ENCODE measurements at places on chromosomes 5 and 9.

DNA sequence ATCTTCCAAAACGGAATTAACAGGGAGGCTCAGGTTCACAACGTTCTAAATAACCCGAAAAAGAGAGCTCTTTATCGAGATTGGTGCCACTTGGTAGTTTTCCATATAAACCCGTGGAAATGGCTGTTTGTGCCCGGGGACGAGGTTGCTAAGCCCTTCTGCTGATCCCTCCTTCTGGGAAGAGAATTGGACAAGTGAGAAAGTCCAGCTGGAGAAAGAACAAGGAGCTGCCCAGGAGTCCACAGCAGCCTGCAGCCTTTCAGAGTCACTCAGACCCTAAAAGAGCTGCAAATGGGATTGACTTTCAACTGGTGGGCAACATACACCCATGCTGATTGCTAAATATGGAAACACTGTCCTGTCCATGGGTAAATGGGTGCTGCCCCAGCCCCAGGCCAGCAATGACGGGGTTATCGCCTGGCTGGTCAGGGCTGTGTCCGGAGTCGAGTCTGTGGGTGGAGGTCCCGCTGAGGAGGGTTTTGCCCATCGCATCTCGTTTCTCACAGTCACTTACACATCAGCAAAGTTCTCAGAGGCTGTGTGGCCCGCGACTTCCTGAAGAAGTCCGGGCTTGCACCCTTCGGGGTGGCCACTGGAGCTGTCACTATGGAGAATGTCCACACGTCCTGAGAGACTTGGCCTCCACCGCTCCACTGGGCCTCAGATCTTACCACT lies 40.7 kb upstream of the HSD17B3 start:
- DNase-seq = no peak

DNA sequence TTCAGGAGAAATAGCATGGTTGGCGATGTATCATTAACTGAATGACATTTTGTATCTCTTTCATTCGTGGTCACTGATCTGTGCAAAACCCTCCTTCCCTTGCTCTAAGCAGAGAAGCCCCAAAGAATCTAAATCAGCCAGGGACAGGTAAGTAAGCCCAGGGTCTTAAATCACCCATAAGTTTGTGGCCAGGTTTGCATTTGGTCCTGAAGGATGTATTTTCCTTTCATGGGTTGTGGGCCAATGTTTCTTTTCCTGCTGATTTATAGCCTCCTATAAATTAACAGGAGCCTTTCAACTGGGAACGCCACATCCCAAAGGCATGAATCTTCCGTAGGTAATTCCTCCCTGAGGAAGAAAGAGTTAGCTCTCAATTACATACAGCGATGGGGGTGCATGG lies 217.5 kb upstream of the TNC start:
- DNase-seq = no peak

- DNase-seq = no peak
Observed at GRCh38 chr5:66238435-66238834, 94.3 kb downstream of the SREK1 start.

DNA sequence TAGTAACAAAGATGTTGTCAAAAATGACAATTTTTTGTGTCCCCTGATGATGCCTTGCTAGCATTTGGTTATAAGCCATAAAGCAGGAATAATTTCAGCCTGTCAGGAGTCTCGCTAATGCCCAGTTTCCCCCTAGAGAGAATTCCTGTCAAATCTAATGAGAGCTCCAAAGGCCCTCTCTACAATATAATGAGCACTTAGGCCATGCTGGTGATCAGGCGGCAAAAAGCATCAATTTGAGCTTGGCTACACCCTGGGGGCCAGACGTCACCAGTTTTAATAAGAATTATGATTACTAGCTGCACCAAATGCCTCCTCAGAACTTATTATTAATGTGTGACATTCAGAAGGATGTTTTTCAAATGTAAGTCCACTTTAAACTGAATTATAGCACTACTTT lies 6.1 kb downstream of the TLE1 start:
- DNase-seq = no peak

- DNase-seq = peak; percentile 5
Observed at GRCh38 chr5:78899922-78900362, 85.2 kb downstream of the ARSB start.

GRCh38 chr9:16884373-16884772 lies 13.9 kb upstream of the BNC2 start:
- DNase-seq = no peak

GRCh38 chr5:10306114-10306513 lies 1.6 kb downstream of the CMBL start:
- no peak for DNase-seq

DNA sequence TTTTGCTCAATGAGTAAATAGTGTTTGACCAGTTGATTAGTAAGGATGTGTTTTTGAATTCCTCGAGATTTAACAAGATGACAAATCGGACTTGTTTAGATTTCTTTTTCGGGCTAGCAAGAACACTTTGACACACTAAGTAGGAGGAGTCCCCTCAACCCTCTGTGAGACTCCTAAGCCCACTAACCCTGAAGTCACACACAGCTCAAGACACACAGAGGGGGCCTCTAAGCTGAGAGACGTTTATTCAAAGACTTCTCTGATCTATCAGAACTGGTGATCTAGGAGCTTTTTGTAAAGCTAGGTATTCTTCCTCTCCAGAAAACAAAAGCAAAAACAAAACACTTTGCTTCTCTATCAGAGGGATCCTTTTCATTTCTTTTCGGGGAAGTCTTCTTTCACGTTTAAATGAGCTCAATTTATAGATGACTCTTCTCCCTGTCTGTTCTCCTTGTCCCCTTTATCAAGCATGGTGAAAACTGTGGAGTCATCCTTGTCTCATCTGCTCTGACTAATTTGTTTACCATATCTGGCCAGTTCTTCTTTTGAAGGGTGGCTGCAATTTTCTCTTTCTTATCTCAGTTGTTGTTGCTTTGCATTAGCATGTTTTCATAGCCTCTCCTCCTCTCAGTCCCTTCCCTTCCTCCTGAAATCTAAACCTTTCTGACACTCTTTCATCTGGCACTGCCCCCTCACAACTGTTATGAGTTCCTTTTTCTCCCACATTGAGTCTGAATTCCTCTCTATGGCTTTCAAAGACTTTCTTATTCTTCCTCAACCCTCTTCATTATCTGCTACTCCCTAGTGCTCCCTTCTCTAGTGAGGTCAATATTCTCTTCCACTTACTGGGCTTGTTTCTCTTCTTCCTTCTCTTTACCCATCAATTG lies 68.5 kb upstream of the RAI14 start:
- DNase-seq = no peak

DNA sequence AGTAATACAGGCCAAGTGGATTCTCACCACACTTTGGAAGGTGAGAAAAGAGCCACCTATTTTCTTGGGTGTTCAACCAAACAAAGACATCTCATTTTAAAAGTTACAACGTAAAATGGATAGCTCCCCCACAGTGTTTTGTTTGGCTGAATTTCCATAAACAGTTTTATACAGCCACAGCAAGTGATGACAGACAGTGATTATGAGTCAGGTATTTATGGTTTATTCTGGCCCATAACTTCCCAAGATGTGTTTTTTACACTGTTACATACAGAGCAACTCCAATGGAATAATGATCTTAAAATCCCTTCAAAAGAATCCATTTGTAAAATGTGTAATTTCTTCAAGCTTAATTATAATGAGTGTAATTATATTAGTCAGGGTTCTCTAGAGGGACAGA lies 421.3 kb downstream of the TLE1 start:
- no peak for DNase-seq

GRCh38 chr5:173493846-173494245 lies 122.6 kb downstream of the BOD1 start:
- DNase-seq = no peak

GRCh38 chr5:83034036-83034435 lies 43.2 kb downstream of the TMEM167A start:
- DNase-seq = no peak

DNA sequence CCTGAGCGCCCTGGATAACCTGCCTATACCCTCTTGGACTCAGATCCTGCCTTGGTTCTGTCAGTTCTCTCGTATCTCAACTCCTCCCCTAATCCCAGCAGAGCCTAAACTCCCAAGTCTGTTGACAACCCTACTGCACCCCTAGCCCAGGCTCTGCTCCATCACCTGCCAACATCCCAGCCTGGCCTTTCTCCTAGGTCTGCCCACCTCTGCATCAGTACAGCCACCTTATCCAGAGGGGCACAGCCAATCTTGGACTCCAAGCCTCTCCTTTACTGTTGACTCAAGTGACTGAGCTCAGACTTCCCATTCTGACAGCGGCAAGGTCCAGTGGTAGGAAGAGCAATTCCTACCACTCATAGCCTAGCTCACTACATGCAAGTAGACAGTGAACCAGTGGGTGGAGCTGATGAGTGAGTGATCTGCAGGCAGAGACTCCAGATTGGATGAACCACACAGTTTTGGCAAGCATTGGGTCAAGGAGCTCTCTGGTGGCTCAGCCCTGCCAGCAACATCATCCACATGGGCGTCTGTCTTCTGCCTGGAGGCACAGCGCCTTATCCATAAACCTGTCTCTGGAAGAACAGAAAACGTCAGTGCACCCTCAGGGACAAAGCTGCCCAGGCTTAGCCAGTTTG lies 26.5 kb downstream of the TRMO start:
- DNase-seq = no peak

DNA sequence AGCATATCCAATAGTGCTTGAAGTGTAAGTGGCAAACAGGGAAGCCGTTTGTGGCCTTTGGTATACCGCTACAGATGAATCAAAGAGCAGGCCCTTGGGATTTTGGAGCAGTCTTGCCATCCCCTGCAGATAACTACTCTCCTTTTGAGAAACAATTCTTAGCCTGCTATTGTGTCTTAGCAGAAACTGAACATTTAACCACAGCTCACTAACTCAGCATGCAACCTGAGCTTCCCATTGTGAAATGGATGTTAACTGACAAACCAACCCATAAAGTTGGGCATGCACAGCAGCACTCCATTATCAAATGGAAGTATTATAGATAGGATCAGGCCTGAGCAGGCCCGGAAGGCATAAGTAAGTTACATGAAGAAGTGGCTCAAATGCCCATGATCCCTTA lies 315.3 kb upstream of the PTGER4 start:
- DNase-seq = no peak

GRCh38 chr5:152335461-152335860 lies 69.6 kb downstream of the NMUR2 start:
- DNase-seq = no peak

DNA sequence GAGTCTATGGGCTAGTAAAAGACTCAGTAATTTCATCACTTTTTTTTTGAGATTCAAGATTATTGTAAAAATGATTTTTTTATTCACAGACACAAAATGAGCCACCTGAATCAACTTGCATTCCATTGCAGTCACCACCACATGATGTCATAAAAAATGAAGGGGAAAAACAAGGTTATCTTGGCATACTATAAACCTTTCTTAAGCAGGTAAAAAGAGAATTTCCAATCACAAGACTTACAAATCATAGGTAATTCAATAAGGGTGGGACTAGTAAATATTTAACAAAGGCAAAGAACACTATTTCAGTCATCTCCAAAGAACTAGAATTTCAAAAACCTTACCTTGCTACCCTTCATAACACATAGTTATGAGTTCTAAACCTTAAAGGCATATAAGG lies 30.7 kb downstream of the TRPM6 start:
- DNase-seq = no peak

DNA sequence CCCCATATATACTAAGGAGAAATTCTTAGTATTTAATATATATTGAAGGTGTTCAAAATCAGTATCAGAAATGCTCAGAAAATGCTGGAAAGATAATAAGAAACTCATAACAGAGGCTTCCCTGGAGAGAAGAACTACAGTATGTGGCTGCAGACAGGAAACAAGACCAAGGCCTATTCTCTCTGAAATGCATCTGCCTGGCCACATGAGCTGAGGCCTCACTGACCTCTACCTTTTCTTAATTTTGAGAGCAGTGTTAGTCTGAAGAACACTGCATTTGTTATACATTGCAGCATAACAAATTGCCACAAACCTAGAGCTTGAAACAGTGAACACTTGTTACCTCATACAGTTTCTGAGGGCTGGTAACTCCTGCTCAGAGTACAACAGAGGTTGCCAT lies 133.4 kb upstream of the SPEF2 start:
- DNase-seq = no peak

- no peak for DNase-seq
Observed at GRCh38 chr5:120610145-120610544, 146.0 kb downstream of the PRR16 start.

- no peak for DNase-seq
Observed at GRCh38 chr5:138711087-138711486, 42.1 kb upstream of the CTNNA1 start.

DNA sequence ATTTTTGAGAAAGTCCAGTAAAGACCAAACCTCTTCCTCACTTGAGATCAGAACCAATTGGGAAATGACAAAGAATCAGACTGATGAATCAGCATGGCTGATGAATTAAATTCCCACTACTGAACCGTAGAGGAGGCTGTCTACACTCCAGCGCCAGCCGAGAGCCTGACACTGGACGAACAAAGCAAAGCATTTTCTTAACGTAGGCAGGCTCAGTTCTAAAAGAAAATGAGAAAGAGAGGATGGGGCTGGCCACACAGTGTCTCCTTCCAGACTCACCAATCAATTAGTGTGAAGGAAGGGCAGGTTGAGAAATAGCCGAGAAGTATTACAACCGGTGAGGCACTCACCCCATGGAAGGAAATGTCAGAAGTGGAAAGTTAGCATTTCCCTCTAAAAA lies 49.4 kb downstream of the ITGA1 start:
- no peak for DNase-seq

DNA sequence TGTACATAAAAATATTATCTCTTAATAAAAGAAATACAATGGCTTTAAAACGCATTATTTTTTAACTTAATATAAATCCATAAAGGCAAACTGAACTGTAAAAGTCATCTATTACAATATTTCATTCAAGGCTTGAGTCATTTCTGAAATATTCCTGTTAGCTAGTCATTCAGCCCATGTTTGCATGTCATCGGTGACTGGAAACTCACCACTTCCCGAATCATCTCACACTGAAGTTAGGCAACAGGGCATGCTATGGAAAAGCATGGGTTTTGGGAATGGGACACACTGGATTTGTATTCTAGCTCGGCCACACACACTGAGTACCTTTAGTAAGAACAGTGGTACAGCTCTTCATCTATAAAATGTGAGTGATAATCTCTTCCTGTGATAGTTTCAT lies 691.1 kb upstream of the C9orf72 start:
- DNase-seq = no peak

DNA sequence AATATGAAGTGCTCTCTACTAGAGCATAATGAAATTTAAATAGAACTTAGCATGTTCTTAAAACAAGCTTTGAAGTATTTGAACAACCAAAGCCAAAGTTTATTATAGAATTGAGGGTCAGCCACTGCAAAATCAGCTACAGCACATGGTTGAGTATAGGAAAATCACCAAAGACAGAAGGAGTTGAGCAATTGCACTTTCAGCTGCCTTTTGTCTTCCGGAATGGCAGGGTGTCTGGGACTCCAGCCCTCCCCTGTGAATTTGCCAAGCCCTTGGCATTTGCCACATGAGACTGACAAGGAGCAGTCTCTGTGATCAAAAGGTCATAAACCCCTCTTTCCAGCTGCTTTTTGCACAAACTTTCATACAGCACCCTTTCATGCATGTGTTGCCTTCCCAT lies 8.5 kb upstream of the LURAP1L start:
- DNase-seq = no peak

- no peak for DNase-seq
Observed at GRCh38 chr9:129611307-129611800, 9.5 kb downstream of the C9orf50 start.

Data from NK-92 treated with Interleukin-12 subunit alpha and Interleukin-12 subunit beta, amount 100 ng/mL, for 24 hours (cell line).